ENCODE measurements at places on chromosomes 11 and 22. TPM values are rescaled to one million over a fixed set of nuclear protein-coding genes. Genes with fewer than 3 reads are reported as not detected.

Gene IL10RA
- 202 TPM for total RNA-seq

Gene MCAM
- total RNA-seq, result 4.4 TPM

Gene FADS1
- 92.8 TPM for total RNA-seq

Gene MYO18B
- total RNA-seq, result 1.2 TPM

Gene APOA4
- not detected for total RNA-seq

Gene GNG3
- total RNA-seq, result not detected

Gene CARD16
- 73.9 TPM for total RNA-seq

GRCh38 chr22:24731761-24732160 lies 42.8 kb downstream of the PIWIL3 start:
- H3K36me3 ChIP-seq, result no peaks in the 10 kb centered on the region
- H3K27me3 ChIP-seq, result peaks cover 24% of the 10 kb centered on the region
- H3K27ac ChIP-seq, result no peak overlapping the region
- H3K4me3 ChIP-seq, result no peak overlapping the region
- DNase-seq, result no peak
- H3K4me1 ChIP-seq, result no peaks in the 10 kb centered on the region

GRCh38 chr11:104819107-104819506 lies 79.2 kb downstream of the CASP12 start:
- no peak overlapping the region for H3K4me3 ChIP-seq
- no peak for DNase-seq
- no peaks in the 10 kb centered on the region for H3K4me1 ChIP-seq
- H3K36me3 ChIP-seq, result no peaks in the 10 kb centered on the region
- H3K27ac ChIP-seq, result no peak overlapping the region
- no peaks in the 10 kb centered on the region for H3K27me3 ChIP-seq

GRCh38 chr11:32435152-32435480 lies 223 bp downstream of the WT1 start:
- H3K27me3 ChIP-seq, result peaks cover 78% of the 10 kb centered on the region
- H3K4me1 ChIP-seq, result peaks cover 28% of the 10 kb centered on the region
- no peak overlapping the region for H3K4me3 ChIP-seq
- no peak for DNase-seq
- H3K36me3 ChIP-seq, result peaks cover 2% of the 10 kb centered on the region

GRCh38 chr11:80163011-80163410 lies 722.2 kb upstream of the TENM4 start:
- H3K36me3 ChIP-seq, result no peaks in the 10 kb centered on the region
- H3K27ac ChIP-seq, result no peak overlapping the region
- H3K4me3 ChIP-seq, result no peak overlapping the region
- no peaks in the 10 kb centered on the region for H3K4me1 ChIP-seq

DNA sequence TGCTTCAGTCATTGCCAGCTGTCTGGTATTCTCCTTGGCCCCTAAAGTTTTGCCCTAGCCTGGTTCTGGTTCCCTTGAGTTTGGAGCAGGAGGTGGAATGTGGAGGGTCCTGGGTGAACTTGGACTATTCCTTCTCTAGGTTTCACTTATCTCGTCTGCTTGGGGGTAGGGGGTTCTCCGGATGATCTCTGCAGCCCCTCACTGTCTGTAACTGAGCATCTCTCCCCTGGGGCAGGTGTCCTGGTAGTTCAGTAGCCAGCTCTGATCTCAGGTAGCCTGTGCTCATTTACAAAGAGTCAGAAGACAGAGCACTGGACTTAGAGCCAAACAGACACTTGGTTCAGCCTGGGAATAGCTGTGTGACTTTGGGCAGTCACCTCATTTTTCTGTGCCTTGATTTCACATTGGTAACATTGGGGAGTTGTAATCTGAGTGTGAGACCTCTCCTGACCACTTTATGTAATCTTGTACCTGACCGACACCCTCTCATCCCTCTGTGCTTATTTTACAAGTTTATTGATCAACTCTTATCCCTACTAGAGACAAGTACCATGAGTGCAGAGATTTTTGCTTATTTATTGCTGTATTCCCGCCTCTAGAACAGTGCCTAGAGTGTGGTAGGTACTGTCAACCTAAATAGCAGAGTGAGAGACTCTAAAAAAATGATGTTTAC lies 804 bp downstream of the CCDC134 start:
- peak overlapping the region; percentile 99 for H3K27ac ChIP-seq
- no peak for DNase-seq
- peaks cover 28% of the 10 kb centered on the region for H3K36me3 ChIP-seq

- H3K27ac ChIP-seq, result no peak overlapping the region
- H3K4me3 ChIP-seq, result no peak overlapping the region
- H3K4me1 ChIP-seq, result no peaks in the 10 kb centered on the region
- no peaks in the 10 kb centered on the region for H3K27me3 ChIP-seq
These were observed 132.5 kb upstream of the KIRREL3 start for GRCh38 chr11:127133061-127133460.

GRCh38 chr11:3182462-3182852 lies 17.3 kb upstream of the OSBPL5 start:
- no peak for DNase-seq

DNA sequence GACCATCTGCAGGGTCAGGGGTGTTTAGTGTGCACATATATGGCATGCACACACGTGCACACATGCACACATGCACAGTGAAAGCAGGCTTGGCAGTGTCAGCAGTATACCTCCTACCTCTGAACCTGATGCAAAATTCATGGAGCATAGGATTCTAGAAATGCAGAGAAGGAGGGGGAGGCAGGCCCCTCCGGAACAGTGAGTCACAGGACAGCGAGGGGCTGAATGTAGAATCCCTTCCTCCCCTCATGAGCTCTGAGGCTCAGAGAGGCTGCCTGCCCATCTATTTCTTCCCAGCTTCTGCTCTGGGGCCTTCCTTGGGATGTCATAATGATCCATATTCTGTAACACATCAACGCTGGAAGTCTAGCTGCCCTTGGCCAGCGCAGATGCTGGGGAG lies 66.7 kb upstream of the NECTIN1 start:
- H3K4me1 ChIP-seq, result no peaks in the 10 kb centered on the region
- no peaks in the 10 kb centered on the region for H3K36me3 ChIP-seq
- no peak overlapping the region for H3K27ac ChIP-seq

GRCh38 chr11:95140397-95141033 lies 50.9 kb downstream of the ENDOD1 start:
- H3K4me3 ChIP-seq, result no peak overlapping the region
- no peak overlapping the region for H3K27ac ChIP-seq
- DNase-seq, result no peak
- H3K36me3 ChIP-seq, result peaks cover 3% of the 10 kb centered on the region
- H3K4me1 ChIP-seq, result peaks cover 14% of the 10 kb centered on the region
- peaks cover 29% of the 10 kb centered on the region for H3K27me3 ChIP-seq

GRCh38 chr11:19722702-19723101 lies 10.1 kb downstream of the NAV2 start:
- no peak for DNase-seq
- H3K27ac ChIP-seq, result no peak overlapping the region
- H3K27me3 ChIP-seq, result peaks cover 17% of the 10 kb centered on the region
- no peaks in the 10 kb centered on the region for H3K36me3 ChIP-seq
- H3K4me3 ChIP-seq, result no peak overlapping the region

GRCh38 chr22:41823797-41824196 lies 9.1 kb upstream of the SREBF2 start:
- no peak overlapping the region for H3K4me3 ChIP-seq
- peaks cover 21% of the 10 kb centered on the region for H3K4me1 ChIP-seq
- no peaks in the 10 kb centered on the region for H3K27me3 ChIP-seq
- peaks cover 29% of the 10 kb centered on the region for H3K36me3 ChIP-seq

- no peaks in the 10 kb centered on the region for H3K27me3 ChIP-seq
- no peak overlapping the region for H3K27ac ChIP-seq
- no peak for DNase-seq
These were observed 26.3 kb upstream of the MTCH2 start for GRCh38 chr11:47668665-47669064.

DNA sequence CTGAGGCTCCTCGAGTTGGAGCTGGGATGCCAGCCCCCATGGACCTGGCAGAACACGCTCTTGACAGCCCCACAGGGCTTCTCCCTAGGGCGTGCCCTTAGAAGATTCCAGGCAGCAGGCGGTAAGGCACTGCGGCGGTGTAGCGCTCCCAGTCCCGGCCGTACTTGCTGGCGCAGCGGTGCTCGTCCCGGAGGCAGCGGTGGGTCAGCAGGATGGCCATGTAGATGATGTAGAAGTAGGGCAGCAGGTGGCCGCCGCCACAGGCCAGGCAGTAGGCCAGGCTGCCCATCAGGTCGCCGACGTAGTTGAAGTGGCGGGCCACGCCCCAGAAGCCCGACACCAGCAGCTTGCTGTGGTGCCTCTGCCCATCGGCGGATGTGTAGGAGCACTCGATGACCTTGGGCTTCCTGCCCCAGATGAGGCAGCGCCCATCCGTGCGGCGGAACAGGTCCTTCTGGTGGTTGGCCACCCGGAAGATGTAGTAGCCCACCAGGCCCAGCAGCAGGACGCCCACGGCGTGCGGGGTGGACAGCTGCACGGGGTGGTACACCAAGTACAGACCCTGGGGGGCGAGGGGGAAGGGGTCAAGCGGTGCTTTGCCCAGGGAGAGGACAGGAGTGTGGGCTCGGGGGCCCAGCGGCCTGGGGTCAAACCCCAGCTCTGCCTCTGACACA lies 12.8 kb downstream of the DHCR7 start:
- H3K27me3 ChIP-seq, result no peaks in the 10 kb centered on the region
- peaks cover 28% of the 10 kb centered on the region for H3K36me3 ChIP-seq
- DNase-seq, result no peak
- no peaks in the 10 kb centered on the region for H3K4me1 ChIP-seq

DNA sequence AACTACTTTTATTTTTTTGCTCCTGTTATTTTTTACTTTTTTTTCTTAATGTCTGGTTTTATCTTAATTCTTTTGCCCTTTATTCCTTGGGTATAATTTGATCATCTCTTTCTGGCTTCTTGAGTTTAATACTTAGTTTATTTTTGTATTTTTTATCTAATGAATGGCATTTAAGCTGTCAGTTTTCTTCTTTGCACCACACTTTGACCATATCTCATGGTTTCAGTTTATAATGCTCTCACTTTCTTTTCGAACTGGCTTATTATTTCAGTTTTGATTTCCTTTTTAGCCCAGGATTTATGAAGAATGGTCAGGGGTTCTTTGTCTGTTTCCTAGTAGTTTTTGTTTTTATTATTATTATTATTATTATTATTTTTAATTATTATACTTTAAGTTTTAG lies 48.3 kb downstream of the QSER1 start:
- no peaks in the 10 kb centered on the region for H3K27me3 ChIP-seq
- peaks cover 25% of the 10 kb centered on the region for H3K4me1 ChIP-seq
- no peak overlapping the region for H3K27ac ChIP-seq
- DNase-seq, result no peak
- peaks cover 21% of the 10 kb centered on the region for H3K36me3 ChIP-seq
- H3K4me3 ChIP-seq, result no peak overlapping the region

GRCh38 chr22:20966883-20967696 lies at the start of gene AIFM3:
AIFM3 (plus strand) TSS chr22:20967255; CDS start chr22:20967945, 690 bp downstream.
- DNase-seq, result no peak
- H3K27me3 ChIP-seq, result peaks cover 8% of the 10 kb centered on the region
- peaks cover 10% of the 10 kb centered on the region for H3K4me1 ChIP-seq
- no peak within 1 kb of the TSS for H3K27ac ChIP-seq

DNA sequence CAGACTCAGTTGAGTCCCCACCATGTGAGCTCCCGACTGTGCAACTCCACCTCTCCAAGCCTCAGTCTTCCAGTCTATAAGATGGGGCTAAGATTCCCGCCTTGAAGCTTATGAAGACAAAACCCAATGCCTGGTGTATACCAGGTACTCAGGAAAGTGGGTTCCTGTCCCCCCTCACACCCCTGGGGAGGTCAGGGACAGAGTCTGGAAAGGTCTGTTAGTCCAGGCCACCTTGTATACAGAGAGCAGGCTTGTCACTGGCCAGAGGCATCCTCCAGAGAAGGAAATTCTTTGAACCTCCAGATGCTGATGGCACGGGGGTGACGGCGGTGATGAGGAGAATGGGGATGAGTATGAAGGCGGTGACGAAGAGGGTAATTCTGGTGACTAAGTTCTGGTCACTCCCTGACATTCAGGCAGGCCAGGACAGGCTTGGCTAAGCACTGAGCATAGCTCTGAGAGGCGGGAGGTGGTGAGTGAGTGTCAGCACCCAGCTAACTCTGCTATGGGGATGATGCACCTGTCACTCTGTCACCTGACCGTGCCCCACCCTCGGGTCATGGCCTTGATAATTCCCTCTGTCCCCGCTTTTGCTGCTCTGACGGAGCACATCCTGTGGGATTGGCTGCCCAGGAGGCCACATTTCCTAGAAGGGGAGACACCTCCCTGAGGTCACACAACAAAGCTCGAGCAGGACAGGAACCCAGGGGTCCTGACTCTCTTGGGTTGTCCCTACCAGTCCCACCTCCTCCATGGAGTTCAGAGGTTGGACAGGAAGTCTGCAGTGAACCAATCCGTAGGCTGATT lies 30.9 kb upstream of the CSNK1E start:
- H3K27me3 ChIP-seq, result no peaks in the 10 kb centered on the region
- H3K36me3 ChIP-seq, result no peaks in the 10 kb centered on the region
- no peak overlapping the region for H3K27ac ChIP-seq

GRCh38 chr11:91046261-91046660 lies 823.4 kb upstream of the CHORDC1 start:
- H3K4me3 ChIP-seq, result no peak overlapping the region
- no peaks in the 10 kb centered on the region for H3K36me3 ChIP-seq
- no peaks in the 10 kb centered on the region for H3K27me3 ChIP-seq
- no peak overlapping the region for H3K27ac ChIP-seq
- no peaks in the 10 kb centered on the region for H3K4me1 ChIP-seq

- peak; percentile 86 for DNase-seq
- no peak overlapping the region for H3K4me3 ChIP-seq
- H3K27ac ChIP-seq, result no peak overlapping the region
- H3K36me3 ChIP-seq, result peaks cover 3% of the 10 kb centered on the region
- no peaks in the 10 kb centered on the region for H3K27me3 ChIP-seq
These were observed 56.0 kb upstream of the BID start for GRCh38 chr22:17830043-17830961.

- peaks cover 9% of the 10 kb centered on the region for H3K27me3 ChIP-seq
- peak; percentile 50 for DNase-seq
These were observed 17.3 kb upstream of the EIF3D start for GRCh38 chr22:36546092-36546804.

- H3K27me3 ChIP-seq, result no peaks in the 10 kb centered on the region
- H3K27ac ChIP-seq, result no peak overlapping the region
- H3K36me3 ChIP-seq, result no peaks in the 10 kb centered on the region
- no peak overlapping the region for H3K4me3 ChIP-seq
- no peak for DNase-seq
- H3K4me1 ChIP-seq, result no peaks in the 10 kb centered on the region
These were observed 78.3 kb downstream of the LARGE1 start for GRCh38 chr22:33842006-33842354.

Measured in activated CD8-positive, alpha-beta T cell treated with anti-CD3 and anti-CD28 coated beads, Interleukin-2, amount 10 ng/mL, durations not matched to agents 7 days and 5 days (primary cell).